ENCODE measurements at places on chromosomes 4 and X.

- peak; percentile 44 for DNase-seq
Observed at GRCh38 chrX:39492497-39493162, 605.1 kb downstream of the BCOR start.

GRCh38 chrX:37745835-37746217 is 34.0 kb upstream of the CYBB start:
- no peak for DNase-seq

DNA sequence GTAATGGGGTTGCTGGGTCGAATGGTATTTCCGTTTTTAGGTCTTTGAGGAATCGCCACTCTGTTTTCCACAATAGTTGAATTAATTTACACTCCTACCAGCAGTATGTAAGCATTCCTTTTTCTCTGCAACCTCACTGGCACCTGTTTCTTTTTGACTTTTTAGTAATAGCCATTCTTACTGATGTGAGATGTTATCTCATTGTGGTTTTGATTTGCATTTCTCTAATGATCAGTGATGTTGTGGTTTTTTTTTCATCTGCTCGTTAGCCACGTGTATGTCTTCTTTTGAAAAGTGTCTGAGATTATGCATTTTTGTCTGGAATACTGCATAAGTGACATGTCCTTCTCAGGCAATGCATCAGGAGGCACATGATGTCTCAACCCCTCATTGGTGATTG is 28.8 kb downstream of the REPS2 start:
- DNase-seq = no peak

DNA sequence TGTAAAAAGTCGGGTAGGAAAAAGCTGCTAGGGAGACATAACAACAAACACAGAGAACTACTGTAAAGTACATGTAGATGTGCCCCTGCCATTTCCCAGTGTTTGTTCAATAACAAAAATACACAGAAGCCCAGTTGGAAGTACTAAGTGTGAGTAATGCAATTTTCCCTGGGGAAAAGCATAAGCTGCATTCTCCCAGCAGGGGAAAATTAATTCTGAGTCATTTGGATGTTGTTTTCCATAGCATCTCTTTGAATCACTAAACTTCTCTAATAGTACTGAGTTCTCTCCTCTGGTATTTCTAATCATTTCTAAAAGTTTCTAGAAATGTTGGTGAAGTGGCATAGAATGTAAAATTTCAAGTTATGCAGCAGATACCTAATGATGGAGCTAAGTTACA is 1114.9 kb downstream of the C4orf33 start:
- DNase-seq = no peak

GRCh38 chr4:88240297-88240714 is 44.1 kb downstream of the PPM1K start:
- DNase-seq = no peak

GRCh38 chr4:185665655-185666054 is 130.3 kb upstream of the PDLIM3 start:
- no peak for DNase-seq

- DNase-seq = no peak
Observed at GRCh38 chr4:84719115-84719514, 136.2 kb downstream of the CDS1 start.

GRCh38 chr4:123643691-123644090 is 247.1 kb downstream of the SPRY1 start:
- no peak for DNase-seq

- no peak for DNase-seq
Observed at GRCh38 chr4:156251373-156252065, 297.9 kb upstream of the CTSO start.

- no peak for DNase-seq
Observed at GRCh38 chr4:112370466-112370865, 73.3 kb downstream of the ALPK1 start.

- DNase-seq = no peak
Observed at GRCh38 chr4:5869966-5870619, 22.8 kb downstream of the CRMP1 start.

GRCh38 chr4:89746377-89746776 is 90.6 kb downstream of the SNCA start:
- no peak for DNase-seq
